ENCODE measurements at places on chromosomes 3 and 15.

DNA sequence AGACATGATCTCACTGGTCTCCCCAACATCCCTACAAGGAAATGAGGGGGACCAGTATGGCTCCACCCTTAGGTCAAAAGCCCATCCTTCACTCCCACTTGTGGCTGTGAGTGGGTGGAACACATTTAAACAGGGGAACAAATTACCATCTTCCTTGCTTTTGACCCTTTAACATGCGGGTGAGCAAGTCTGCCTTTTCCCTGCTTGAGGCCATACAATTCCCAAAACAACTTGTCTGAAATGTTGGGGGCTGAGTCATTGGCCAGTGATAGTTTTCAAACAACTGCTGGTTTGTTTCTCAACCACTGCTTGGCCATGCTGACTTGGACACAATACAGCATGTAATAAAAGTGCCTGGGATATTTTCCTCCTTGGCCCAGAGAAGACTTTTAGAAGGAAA lies 39.6 kb downstream of the COL8A1 start:
- no peak for DNase-seq

DNA sequence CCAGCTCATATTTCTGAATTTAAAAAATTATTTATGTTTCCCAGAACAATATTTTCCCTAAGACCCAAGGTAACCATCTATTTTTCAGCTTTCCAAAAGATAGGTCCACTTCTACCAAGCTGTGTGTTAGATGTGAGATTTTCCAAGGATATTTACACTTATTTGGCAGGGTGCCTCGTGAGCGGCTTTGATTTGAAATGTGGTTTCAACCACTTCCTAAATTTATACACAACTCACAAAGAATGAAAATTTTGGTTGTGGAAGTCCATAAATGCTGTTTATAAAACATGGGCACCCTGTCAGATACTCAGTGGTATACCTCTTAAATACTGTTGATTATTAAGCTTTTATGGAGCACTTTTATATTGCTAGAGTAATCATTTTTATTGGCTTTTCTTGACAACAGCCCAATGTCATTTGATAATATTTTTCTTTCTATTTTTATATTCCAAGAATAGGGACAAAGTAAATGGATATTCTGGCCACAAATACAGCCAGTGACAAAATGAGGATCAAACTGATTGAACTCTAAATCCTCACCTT lies 57.6 kb downstream of the GAP43 start:
- no peak for DNase-seq

- DNase-seq = peak; percentile 68
Measured at GRCh38 chr3:153215966-153216365, 53.9 kb downstream of the RAP2B start.

DNA sequence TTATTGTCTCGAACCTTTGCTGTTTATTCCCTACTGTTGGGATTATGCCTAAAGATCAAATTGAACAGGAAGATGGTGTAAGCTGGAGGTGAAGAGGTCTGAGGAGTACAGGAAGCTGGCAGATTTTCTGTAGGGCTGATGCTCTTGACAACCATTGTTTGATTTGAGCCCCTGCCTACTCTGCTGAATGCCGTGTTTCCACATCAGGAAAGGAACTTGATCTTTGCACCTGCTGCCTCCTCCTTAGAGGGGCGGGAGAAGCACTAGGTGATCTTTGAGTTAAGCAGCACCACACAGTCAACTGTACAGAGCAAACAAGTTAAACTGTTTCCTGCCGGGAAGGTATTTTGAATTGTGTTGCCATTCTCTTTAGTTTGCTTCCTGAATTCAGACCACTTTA lies 364.6 kb upstream of the EPHA6 start:
- no peak for DNase-seq

- no peak for DNase-seq
Measured at GRCh38 chr3:88963003-88963402, 144.4 kb upstream of the EPHA3 start.

Data from renal cortex interstitium (tissue), 15 donors.